ENCODE measurements at places on chromosomes 1 and 21.

DNA sequence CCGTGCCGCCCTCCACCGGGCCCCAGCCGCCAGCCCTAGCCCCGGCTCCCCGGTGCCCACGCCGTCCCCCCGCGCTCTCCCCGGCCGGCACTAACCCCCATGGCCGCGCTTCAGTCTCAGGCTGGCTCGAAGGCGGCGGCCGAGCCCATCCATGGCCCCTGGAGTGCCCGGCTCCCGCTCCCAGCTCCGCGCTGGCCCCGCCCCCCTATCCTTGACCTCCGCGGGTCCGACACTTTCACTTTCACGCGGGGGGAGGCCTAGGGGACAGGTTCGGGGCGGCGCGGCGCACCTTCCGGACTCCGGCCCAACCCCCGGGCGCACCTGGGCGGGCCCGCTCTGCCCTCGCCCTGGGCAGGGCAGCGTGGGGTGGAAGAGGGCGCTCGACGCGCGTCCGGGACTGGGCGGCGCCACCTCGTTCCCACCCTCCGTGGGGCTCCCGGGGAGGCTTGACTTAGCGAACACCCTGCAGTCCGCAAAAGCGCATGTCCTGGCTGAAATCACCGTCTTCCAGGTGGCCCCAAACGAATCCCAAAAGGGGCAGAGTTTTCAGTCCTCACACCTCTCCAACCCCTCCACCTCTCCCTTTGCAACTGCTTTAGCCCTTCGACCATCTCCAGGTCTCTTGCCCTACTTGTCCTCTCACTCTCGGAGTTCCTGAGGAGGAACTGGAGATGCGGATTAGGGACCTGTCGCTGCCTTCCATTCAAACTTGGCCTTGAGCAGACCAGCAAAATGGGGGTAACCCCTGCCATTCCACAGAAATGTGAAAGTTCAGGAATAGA, 3.9 kb upstream of the DENND2D start:
- no peak for DNase-seq

DNA sequence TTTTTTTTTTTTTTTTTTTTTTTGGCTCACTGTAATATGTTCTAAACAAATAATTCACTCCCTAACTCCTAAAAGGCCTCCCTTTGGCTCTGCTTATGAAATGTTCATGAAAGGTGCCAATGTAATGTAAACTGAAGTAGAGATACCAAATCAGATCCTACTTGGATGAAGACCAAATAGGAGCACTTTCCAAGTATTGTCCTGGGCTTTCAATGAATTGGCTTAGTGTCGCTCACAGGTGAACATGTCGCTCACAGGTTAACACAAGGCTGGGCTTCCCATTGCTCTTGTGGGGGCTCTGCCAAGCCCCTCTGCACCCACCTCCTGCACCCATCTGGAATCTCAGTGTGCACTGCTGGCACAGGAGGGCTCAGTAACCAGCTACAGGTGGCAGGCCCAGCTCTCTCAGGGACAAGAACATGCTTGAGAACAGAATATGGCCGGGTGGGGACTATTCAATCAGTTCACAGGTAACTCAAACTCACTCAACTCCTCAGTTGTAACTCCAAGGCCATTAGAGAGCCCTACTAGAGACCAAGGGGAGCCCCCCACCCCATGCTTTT, 10.6 kb upstream of the CD58 start:
- no peak for DNase-seq

DNA sequence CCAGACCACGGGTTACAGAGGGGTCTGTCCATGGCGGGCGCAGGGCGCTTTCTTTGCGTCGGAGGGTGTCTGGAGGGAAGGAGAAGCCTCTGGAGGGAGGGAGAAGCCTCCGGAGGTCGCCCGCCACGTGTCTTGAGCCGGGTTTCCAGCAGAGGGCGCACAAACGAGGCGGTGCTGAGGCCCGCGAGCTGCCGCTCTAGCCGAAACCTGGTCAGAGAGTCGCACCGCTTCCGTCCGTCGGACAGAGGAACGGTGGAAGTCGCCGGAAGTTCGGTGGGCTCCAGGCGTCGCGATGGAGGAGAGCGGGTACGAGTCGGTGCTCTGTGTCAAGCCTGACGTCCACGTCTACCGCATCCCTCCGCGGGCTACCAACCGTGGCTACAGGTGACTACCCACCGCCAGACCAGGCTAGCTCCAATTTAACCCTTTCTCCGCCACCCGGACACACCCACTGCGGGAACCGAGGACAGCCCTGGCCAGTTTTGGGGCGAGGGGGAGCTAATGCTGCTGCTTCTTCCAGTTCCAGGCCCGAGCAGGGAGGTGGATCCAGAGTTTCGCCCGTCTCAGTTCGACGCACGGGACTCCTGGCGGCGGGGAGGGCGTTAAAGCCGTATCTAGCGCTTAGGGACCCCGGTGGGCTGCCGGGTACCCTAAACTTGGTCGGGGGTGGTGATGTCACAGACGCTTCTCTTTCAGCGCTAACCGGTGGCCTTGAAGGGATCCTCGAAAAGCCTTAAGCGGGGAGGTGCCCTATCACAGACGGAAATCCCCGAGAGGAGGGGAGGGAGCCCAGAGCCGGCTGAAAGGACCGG, at the start of gene NECAP2:
Gene NECAP2 (plus strand): TSS at position 255 of the 812 bp plus-strand sequence. CDS start 38 bp downstream, at position 293.
- peak; percentile 46 for DNase-seq

DNA sequence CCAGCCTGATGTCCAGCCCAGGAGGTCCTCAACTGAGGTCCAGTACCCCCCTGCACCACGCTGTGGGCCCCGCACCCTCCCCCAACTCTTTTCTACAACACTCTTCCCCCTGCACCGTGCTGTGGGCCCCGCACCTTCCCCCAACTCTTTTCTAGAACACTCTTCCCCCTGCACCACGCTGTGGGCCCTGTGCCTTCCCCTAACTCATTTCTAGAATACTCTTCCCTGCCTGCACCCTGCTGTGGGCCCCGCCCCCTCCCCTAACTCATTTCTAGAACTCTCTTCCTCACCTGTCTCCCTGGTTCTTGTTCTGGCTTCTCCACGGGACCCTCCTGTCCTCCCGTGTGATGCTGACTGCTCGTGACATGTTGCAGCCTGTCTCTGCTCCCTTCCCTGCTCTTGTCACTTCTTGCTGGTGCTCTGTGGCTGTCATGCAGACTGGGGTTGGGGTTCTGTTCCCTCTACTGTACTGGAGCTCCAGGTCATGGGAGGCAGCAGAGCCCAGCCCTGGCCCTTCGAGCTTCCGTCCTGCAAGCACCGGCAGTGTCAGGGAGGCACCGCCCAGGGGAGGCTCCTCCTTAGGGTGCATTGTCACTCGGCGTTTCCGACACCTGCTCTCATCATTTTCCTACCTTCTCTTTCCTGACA, 160.1 kb upstream of the COL6A1 start:
- DNase-seq = no peak

DNA sequence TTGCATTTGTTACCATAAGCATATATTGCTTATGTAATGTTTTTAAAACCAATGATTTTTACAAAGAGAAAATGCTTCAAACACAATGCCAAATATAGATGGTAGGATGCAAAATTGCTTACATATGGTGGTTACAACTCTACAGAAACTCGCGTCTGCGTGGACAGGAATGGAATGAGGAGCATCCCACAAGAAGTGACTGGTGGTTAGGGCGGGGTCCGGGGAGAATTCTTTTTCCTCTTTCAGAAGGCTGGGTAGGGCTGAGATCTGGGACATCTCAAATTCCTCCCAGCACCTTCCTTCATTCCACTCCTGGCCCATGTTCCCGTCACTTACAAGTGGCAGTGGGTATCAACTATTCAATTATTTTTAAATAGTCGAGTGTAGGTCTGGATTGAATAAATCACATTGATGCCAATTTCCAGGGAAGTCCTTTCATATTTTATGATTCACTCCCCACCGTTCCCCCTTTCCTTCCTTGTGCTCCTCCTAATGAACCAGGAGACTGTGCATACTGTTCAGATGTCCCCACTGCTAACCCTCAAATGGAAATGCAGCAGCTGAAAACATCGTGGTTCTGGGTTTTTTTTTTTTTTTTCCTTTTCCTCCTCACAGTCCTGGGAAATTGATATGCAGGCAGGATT, 174.5 kb upstream of the POU3F1 start:
- no peak for DNase-seq

DNA sequence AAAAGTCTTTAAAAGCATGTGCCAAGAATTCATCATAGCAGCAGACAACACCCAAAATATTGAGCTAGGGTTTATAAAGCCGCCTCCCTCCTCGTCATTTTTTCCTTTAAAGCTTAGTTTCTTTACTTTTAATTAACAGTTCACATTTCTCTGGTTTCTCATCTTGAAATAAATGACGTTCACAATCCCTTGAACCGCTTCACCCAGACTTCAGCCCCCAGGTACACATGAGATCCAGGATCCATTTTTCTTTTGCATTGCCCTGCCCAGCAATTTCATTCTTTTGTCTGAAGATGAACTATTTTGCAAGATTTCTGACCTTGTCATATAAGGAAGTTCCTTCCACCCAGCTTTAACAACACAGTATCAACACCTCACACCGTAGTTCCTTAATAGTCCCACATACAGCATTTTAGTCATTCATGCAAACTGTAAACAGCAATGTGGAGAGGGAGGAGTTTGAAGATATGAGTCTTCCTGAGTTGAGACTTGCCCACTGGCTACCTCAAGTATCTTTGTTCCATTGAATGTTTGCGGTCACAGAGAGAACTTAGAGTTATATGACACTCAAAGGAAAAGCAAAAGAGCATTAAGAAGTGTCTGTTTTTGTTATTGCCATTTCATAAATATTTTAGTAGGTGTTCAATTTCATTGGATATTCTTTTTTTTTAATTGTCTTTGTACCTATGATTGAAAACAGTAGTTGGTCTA, 35.3 kb upstream of the CACYBP start:
- no peak for DNase-seq

DNA sequence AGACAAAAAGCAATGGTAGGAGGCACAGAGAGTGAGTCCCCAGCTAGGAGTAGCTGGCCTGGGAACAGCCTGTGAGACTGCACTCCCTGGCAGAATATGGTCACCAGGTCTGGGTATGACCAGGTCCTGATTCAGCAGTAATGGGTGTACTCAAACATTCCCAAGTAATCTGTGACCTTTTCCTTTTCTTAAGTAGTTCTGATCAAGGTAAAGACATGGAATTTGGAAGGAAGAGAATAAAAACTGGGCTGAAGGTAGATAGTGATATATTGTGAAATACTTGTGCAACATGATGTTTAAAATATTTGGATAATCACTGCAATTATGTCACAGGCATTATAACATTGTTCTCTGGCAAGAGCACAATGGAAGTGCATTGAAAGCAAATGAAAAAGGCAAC, 147.2 kb upstream of the DPYD start:
- no peak for DNase-seq

GRCh38 chr21:36461277-36461917, 18.5 kb downstream of the CLDN14 start:
- no peak for DNase-seq

- DNase-seq = no peak
Measured at GRCh38 chr1:105122041-105122440, 1372.3 kb downstream of the AMY1C start.

GRCh38 chr1:64312431-64312830, 109.0 kb downstream of the UBE2U start:
- DNase-seq = no peak

GRCh38 chr1:41353744-41354143, 7.5 kb upstream of the FOXO6 start:
- DNase-seq = no peak

DNA sequence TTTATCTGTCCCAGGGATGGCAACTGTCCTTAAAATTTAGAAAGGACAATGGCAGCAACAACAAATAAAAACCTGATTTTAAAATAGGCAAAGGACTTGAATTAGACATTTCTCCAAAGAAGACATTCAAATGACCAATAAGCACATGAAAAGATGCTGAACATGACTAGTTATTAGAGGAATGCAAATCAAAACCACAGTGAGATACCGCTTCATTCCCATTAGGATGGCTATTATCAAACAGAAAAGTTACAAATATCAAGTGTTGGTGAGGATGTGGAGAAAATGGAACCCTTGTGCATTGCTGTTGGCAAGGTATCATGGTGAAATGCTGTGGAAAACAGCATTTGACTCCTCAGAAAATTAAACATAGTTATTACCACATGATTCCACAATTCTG, 120.7 kb downstream of the CRB1 start:
- DNase-seq = no peak

DNA sequence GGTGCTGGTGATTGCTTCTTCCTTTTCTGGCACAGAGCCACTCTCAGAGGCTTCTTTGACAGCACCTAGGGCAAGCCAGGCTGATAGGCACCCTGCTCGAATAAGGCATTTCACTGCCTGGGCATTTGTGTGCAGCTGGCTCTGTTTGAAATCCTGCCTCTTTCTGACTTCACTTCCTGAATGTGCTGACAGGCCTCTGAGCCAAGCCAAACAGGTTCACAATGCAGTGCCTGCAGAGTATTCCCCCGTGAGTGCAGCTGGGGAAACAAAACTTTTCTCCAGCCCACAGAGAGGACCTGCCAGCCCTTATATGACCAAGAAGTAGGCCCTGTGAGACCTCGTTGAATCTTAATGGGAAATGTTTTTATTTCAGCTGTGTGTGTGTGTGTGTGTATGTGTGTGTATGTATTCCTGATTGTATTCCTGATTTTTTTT, 10.4 kb downstream of the JUN start:
- peak; percentile 18 for DNase-seq

DNA sequence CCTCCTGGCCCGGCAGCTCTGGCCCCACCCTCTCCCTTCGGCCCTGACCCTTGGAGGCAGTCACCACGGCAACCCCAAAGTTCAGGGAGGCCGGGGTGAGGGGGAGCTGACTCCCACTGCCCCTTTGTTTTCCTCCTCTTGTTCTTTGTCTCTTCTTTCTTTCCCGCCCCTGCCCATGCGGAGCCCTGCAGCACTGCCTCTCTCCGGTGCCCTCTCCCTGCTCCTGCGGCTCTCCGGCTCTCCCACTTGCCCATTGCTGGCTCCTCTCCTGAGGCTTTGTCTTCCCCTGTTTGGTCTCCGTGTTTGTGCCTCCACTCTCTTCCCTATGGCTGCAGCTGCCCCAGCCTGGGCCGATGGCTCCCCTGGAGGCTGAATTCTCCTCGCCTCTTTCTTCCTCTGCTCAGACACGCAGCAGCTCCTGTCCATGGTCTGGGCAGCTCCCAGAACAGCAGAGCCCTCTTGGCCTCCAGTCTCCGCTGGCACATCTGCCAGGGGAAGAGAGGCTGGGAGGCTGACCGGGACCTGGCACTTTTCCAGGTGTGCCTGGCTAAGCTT, 5.8 kb downstream of the CELSR2 start:
- no peak for DNase-seq

DNA sequence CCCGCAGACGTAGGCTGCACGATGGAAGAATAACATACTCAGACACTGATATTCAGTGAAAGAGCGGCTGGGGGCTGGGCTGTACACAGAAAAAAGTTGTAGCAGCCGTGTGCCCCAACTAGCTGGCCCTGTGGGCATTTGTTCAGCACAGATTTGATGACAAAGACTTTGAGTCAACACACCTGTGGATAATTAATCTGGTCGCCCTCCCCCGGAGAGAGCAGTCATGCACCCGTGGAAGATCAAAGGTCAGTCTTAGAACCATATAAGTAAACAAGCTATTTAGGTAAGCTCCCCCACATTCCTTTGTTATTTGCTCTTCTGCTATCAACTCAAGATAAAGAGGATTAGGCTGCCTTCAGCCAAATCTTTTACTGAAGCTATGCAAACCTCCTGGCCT, 148.4 kb upstream of the HMCN1 start:
- no peak for DNase-seq
